AG08396 (cell line): ENCODE measurements at places on chromosomes 3 and 15.
A peak's percentile ranks its signal among the peaks of the same experiment; 100 is the strongest.

- peak; percentile 30 for DNase-seq
Measured at GRCh38 chr3:171833789-171834460, 9.2 kb upstream of the TMEM212 start.

- no peak for DNase-seq
Measured at GRCh38 chr3:76900596-76900995, 139.3 kb upstream of the ROBO2 start.

- no peak for DNase-seq
Measured at GRCh38 chr3:31639828-31640227, 107.1 kb downstream of the STT3B start.

- no peak for DNase-seq
Measured at GRCh38 chr3:195224980-195225580, 45.9 kb downstream of the XXYLT1 start.

DNA sequence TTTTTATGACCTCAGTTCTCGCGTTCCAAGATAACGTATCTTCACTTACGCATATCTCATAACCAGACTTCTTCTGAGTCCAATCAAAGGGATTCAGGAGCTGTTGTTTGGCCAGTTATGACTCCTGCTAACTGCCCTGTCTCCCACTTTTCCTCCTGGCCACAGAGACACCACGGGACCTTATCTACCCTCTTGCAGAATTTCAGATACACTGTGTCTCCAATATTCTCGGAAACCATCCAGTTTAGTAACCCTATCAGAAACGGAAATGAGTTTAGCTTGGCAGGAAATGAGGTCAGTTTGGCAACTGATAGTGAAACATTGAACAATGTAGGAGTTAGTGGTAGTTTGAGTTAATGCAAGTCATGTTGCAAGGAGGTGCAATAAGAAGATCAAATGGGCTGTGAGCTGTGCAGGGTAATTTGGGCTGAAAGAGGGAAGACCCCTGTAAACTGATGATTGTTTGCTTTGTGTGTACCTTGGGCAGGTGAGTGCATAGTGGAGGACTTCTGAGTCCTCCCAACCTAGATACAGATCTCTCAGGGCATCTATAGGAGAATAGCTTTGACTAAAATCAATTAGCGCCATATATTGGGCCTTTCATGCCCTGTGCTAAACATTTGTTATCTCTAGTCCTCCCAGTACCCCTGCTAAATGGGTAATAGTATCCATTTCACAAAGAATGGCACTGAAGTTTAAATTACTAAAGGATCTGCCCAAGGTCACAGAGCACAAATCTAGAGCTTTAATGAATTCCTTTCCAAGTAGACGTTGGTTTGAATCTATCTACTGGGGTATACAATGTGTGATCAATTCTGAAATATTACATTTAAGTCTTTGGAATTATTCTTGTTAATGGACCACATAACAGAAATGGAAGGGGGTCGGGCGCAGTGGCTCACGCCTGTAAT lies 41.3 kb upstream of the PIK3CB start:
- no peak for DNase-seq
